ENCODE measurements at places on chromosomes 4 and X.

DNA sequence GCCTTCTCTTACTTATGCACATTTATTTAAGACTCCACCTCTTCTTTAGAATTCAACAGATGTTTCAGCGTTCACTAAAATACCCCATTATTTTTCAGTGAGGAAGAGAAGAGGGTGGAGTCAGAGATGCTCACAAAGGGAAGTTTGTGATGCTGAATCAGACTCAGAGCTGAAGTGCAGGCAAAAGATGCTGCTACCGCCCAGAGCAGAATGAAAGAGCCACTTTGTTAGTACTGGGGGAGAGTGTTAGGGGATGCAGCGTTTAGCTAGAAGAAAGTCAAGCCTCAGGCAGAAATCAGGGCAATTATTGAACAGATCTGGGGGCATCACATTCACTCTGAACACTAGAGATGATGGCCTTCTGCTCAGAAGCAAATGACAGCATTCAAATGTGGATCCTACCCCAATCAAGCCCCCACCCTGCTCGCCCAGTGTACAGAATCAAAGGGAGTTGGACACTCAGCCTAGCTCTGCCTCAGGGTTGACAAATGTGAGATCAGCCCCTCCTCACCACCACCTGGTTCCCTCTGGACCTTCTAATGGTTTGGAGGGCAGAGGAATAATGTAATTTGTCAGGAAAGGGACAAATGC, 138.3 kb downstream of the UNC5C start:
- no peak for DNase-seq

GRCh38 chr4:8365951-8366350, 74.6 kb downstream of the ACOX3 start:
- DNase-seq, result no peak

DNA sequence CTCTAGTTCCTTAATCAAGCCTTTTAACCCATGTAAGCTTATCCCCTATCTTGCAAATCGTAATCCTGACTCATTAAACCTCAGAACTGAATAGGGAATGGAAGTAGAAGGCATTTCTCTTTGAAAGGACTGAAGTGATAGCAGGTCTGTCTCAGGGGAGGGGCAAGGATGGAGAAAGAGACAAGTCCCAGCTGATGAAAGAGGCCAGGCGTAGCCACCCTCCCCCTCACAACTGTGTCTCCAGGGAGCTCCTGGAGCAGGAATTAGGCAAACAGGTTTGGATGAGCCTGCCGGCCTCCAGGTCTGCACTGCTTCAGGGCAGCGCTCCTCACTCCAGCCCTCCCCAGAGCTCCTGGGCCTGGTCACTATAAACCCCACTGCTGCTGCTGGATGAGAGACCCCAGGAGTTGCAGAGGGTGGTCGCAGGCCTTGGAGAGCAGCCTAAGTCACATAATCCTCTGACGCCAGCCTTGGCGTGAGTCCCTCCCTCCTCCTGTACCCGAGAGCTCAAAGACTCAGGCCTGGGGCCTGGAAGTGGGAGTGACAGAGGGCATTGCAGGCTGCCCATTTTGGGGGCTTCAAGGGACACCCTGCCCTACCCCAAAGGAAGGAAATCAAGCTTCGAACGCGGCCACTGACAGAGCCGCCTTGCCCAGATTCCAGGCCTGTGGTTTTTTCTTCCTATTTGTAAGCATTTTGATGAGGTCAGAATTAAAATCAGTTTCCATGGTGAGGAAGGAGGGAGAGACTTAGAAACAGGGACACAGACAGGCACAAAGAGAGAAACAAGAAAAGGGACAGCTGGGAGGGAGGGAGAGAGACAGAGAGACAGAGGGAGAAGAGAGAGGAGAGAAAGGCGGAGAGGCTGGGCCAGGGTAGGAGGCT, 21.2 kb upstream of the MSX1 start:
- DNase-seq, result no peak

DNA sequence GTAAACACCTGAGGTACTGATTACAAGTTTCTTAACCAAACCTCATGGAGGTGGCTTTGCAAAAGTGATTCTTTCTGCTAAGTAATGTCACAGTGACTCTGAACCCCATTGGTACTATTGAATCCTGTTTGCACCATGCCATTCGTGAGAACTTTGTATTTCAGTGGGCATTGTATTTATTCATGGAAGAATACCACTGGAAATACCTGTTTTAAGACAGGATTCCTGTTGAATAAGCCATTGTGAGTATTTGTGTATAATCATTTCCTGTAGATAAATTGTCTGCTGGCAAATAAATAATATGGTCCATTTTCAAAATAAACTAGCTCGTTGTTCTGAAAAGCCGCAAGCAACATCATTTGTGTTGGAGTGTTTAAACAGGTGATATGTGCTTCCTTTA, 136.4 kb upstream of the GUCY1A1 start:
- DNase-seq, result no peak

DNA sequence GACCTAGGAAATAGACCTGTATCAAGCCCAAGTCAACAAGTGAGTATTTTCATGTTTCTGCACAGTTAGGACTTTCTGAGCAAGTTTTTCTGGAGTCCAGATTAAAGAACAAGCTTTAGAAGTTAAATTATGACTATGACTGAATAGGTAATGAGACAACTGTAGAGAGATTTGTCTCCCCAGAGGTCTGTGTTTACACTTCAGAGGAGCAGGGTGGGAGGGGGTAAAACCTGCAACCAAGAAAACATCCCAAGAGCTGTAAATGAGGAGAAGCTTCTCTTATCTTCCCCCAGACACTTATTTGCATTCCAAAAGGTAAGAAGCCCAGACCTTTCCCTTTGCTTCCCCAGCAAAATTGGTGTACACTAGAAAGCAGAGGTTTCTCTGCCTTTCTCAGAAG, 22.1 kb upstream of the CEP135 start:
- no peak for DNase-seq

GRCh38 chr4:66539745-66540144, 869.5 kb upstream of the EPHA5 start:
- no peak for DNase-seq

DNA sequence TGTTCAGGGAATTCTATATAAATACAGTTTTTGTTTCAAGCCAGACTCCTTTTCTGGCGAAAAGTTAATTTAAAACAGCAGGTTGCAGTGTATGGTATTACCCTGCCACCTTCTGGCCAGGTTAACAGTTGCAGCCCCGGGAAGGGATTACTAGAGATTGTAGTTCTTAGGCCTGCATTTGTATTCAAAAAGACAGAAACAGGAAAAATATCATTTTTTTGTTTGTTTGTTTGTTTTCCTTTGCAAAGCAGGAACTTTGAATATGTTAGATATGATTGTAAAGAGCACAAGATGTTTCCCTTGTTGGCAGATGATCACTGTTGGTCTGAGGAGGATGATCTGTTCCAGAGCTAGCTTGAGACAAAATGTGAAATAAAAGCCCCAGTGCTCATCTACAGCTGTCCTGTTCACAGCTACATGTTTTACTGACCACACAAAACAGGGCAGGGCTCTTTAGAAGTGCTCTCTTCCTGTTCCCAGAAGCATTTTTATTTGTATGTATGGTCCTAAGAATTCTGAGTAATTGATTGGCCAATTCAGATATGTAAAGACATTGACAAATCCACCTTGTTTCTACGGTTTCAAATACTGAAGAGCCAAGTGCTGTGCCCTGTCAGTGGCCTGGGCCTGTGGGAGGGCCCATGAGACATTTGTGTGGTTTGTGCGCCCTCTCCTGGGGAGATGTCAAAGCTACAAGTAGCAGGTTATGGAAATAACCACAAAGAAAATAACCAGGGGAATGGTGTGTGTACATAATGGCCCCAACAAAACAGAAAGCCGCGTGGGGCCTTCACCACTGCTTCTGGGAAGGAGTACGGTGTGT, 57.9 kb downstream of the CLDN22 start:
- DNase-seq, result peak; percentile 91

- DNase-seq, result peak; percentile 68
These were observed 4.4 kb downstream of the RBPJ start for GRCh38 chr4:26325191-26325590.

GRCh38 chrX:12400218-12400617, 261.9 kb downstream of the FRMPD4 start:
- no peak for DNase-seq

GRCh38 chrX:153549231-153549630, 31.8 kb downstream of the ATP2B3 start:
- DNase-seq, result no peak

DNA sequence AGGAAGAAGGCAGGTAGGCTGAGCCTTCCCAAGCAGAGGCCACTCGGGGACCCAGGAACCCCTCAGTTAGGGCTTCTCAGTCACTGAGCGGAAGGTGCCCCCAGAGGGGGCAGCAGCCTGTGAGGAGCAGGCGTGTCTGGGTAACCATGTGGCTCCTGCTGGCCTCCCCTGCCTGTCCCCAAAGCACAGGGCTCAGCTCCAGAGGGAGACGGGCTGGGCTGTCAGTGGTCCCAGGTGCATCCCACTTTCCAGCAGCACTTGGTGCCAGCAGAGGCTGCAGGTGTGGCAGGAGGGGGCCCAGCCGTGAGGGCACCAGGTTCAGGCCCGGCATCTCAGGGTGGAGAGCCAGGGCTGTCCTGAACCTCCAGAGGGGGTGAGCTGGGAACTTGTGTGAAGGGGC, 22.7 kb downstream of the TACC3 start:
- no peak for DNase-seq

DNA sequence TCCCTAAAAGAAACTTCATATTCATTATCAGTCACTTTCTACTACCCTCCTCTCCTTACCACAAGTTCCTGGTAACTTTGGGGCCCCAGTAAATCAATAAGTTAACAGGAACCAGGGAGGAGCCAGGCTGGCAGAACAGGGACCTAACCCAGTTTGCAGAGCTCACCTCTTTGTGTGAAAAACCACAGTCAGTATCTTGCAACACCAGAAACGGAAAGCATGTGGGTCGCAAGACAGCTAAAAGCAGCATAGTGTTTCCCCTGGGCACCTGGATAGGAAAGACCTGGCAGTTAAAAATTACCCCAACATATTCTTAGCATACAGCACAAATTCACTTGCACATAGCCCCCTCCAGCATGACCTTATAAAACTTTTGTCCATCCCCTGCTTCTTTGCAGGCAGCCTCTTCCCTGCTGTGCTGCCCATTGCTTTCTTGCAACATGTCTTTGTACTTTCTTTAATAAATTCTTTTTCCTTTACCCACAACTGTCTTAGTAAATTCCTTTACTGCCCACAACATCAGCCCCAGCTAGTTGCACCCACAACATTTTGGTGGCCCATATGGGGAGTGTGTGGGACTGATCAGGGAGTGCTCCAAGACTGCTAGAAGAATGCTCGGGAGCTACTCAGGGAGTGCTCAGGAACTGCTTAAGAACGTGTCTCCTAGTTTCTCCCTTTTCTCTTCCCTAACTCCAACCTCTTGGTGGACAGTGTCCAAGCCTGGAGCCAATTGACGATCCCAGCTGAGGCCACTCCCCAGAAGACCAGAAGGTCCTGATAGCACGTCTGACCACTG, 83.4 kb downstream of the MSN start:
- peak; percentile 83 for DNase-seq

DNA sequence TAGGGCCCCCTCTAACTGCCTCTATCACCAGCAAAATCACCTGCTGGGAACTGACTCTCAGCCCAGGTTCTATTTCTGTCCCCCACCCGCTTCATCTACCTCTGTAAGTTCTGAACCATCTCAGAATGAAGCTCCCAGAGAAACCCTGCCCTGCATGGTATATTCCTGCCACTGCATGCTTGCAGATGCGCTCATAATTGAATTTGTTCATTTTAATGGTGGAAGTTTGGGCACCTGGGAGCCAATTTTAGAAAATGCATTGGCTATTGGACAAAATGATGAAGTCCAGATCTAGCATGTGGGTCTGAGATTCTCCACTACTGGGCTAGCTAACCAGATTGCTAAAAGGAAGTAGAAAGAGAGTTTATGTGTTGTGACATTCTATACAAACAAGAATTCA, 28.6 kb upstream of the SLC10A4 start:
- DNase-seq, result no peak

DNA sequence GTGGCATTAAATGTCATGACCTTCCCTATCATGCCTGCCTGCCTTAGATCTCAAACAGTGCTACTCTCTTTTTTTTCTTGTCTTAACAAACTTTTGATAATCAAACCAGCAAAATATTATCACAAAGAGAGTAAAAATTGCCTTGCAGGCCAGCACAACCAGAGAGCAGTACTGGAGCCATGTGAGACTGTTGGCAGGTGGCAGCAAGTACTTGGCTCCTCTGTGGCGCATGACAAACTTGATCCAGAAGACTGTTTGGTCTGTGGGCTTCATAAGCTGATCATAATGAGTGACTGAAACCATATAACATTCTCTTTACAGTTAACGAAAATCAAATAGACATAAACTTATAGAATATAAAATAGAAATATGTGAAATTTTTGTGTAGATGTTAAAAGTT, 33.3 kb upstream of the UGT2A3 start:
- DNase-seq, result no peak

DNA sequence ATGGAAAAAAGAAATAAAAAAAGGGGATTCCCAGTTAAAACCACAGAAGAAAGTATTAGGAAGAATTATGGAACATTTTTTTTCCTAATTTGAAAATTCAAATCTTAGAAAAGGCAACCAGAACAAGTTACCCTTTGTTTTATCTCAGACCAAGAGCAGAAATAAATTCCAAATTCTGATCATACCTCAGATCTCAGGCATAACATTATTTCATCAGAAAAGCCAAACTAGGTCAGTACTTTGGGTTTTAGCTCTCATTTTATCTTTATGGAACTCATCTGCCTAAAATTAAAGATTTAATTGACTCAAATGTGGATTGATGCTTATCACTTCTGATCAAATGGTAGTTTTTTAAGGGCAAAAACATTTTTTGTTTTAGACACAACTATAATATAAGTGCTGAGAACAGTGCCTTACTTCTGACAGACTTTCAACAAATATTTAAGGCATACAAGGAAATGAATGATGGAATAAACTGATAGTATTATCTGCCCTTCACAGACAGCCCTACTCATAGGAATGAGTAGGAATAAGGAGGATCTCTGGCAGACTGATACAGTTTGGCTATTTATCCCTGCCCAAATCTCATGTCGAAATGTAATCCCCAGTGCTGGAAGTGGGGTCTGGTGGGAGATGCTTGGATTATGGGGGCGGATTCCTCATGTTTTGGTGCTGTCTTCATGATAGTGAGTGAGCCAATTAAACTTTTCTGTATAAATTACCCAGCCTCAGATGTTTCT, 245.3 kb upstream of the PITX2 start:
- DNase-seq, result no peak

- no peak for DNase-seq
These were observed 52.6 kb upstream of the ESX1 start for GRCh38 chrX:104307341-104307740.

DNA sequence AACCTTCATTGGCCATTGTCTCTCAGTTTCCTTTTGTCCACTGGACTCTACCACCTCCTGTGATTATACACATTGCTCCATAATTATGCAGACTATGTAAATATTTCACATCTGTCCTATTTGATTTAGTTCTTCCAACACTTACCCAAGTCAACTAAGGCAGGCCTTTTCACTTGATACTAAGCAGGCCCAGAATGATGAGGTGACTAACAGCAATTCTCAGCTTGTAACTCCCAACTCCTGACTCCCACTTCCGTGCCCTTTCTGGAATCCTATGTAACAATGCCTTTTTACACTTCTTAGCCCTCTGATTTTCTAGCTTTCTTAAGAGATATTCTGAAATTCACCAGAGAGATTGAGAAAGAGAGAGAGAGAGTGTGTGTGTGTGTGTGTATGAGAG, 6.6 kb downstream of the PAK3 start:
- DNase-seq, result no peak

- no peak for DNase-seq
These were observed 585.6 kb downstream of the IL1RAPL1 start for GRCh38 chrX:29172880-29173279.

- DNase-seq, result peak; percentile 16
These were observed 181.0 kb upstream of the KCNIP4 start for GRCh38 chr4:22129454-22130029.

- DNase-seq, result no peak
These were observed 35.0 kb upstream of the GK start for GRCh38 chrX:30618160-30618765.

GRCh38 chr4:169377367-169377766, 106.6 kb upstream of the SH3RF1 start:
- DNase-seq, result no peak
